Epithelial cell of alveolus of lung (primary cell): ENCODE measurements at places on chromosomes 2 and 18. TPM values are rescaled to one million over a fixed set of nuclear protein-coding genes. Genes with fewer than 3 reads are reported as not detected.

RAB6D gene
- total RNA-seq = under 0.01 TPM in 1 of 2 replicates, not detected in the other

LCT gene
- under 0.01 and 0.08 TPM in 2 replicates for total RNA-seq

ABCB11 gene
- total RNA-seq = not detected in 2 replicates

SLC39A10 gene
- total RNA-seq = 30.2 and 36.1 TPM in 2 replicates

CXCR4 gene
- total RNA-seq = 2.3 and 2.6 TPM in 2 replicates

PTGR3 gene
- total RNA-seq = 13.7 and 32.4 TPM in 2 replicates

POTEC gene
- total RNA-seq = not detected in 2 replicates

HOXD4 gene
- not detected in 2 replicates for total RNA-seq

ELOA2 gene
- total RNA-seq = not detected in 2 replicates

IAH1 gene
- 71.5 and 76.7 TPM in 2 replicates for total RNA-seq

SERPINB3 gene
- under 0.01 TPM in 1 of 2 replicates, not detected in the other for total RNA-seq

IL1RL1 gene
- 2.1 and 108 TPM in 2 replicates for total RNA-seq

SLC19A3 gene
- 1.0 and 1.9 TPM in 2 replicates for total RNA-seq

GRB14 gene
- total RNA-seq = 1.3 TPM in 1 of 2 replicates, not detected in the other

PDE11A gene
- 0.13 TPM in 1 of 2 replicates, not detected in the other for total RNA-seq

CTDP1 gene
- 21.7 and 25.6 TPM in 2 replicates for total RNA-seq

AGXT gene
- total RNA-seq = not detected in 2 replicates

CREG2 gene
- total RNA-seq = 0.91 TPM in 1 of 2 replicates, not detected in the other

PLCD4 gene
- total RNA-seq = 0.13 and 9.3 TPM in 2 replicates

PDE1A gene
- 0.13 and 15.3 TPM in 2 replicates for total RNA-seq

DNAJC5G gene
- not detected in 2 replicates for total RNA-seq

CYRIA gene
- 1.9 and 3.1 TPM in 2 replicates for total RNA-seq

FHL2 gene
- total RNA-seq = 240 and 443 TPM in 2 replicates

G6PC2 gene
- total RNA-seq = not detected in 2 replicates

EPB41L3 gene
- 19.7 and 44.6 TPM in 2 replicates for total RNA-seq

NDC80 gene
- total RNA-seq = 6.0 and 19.7 TPM in 2 replicates

CNDP1 gene
- total RNA-seq = not detected in 2 replicates

SERPINB10 gene
- not detected in 2 replicates for total RNA-seq

NETO1 gene
- total RNA-seq = not detected in 2 replicates

KHK gene
- total RNA-seq = 0.24 and 1.0 TPM in 2 replicates

GTF2A1L gene
- total RNA-seq = 0.13 and 1.5 TPM in 2 replicates

UNC80 gene
- under 0.01 TPM in 1 of 2 replicates, not detected in the other for total RNA-seq

GCKR gene
- 0.24 and 0.39 TPM in 2 replicates for total RNA-seq

ACMSD gene
- total RNA-seq = not detected in 2 replicates

SERPINB5 gene
- 1.0 and 1.8 TPM in 2 replicates for total RNA-seq

CHPF gene
- 195 and 201 TPM in 2 replicates for total RNA-seq

ASB18 gene
- not detected in 2 replicates for total RNA-seq

EFR3B gene
- total RNA-seq = 0.40 and 0.78 TPM in 2 replicates

UCN gene
- total RNA-seq = 1.0 and 11.3 TPM in 2 replicates
